ENCODE measurements at places on chromosomes 2 and 18. TPM values are rescaled to one million over a fixed set of nuclear protein-coding genes. Genes with fewer than 3 reads are reported as not detected.
A peak's percentile ranks its signal among the peaks of the same experiment; 100 is the strongest.

Gene REG3G
- not detected for total RNA-seq

GRCh38 chr2:42736598-42737322 is 27.2 kb downstream of the OXER1 start:
- no peak for DNase-seq

Gene CD207
- total RNA-seq = 0.74 TPM

DNA sequence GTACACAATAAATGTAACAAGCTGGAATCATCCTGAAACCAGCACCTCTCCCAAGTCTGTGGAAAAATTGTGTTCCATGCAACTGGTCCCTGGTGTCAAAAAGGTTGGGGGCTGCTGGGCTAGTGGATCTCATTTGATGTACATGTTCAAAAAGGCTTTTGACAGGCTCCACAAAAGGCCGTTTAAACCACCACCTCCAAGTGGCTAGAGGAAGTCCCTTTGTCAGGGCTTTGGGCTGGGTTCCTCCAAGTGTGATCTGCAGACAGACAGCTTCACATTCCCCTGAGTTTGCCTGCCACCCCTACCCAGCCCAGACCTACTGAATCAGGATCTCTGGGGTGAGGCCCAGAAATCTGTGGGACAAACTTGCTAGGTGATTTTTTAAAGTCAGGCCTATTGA is 84.7 kb downstream of the TGFA start:
- DNase-seq = no peak

Gene SP140
- not detected for total RNA-seq

- DNase-seq = no peak
Observed at GRCh38 chr2:20486571-20486970, 39.7 kb downstream of the RHOB start.

DNA sequence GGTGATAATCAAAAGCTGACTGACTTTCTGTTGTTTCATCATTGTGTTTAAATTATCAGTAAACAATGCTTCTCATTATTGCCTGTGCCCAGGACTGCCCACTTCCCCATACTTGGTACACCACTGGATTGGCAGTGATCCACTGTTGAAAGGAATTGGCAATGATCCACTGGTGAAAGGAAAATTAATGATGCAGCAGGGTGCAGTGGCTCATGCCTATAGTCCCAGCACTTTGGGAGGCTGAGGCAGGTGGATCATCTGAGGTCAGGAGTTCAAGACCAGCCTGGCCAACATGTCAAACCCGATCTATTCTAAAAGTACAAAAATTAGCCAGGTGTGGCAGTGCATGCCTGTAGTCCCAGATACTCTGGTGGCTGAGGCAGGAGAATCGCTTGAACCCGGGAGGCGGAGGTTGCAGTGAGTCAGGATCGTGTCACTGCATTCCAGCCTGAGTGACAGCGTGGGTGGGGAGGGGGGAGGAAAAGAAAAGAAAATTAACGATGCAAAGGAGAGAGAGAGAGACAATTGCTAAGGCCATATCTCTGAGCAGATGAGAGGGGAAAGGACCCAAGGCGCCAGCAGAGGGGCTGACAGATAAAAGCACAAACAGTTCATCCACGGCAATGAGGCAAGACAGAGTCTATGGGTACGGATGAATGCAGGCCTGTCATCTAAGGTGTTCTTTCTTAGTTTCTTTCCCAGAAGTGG is 10.2 kb upstream of the GTF2A1L start:
- DNase-seq = no peak

DNA sequence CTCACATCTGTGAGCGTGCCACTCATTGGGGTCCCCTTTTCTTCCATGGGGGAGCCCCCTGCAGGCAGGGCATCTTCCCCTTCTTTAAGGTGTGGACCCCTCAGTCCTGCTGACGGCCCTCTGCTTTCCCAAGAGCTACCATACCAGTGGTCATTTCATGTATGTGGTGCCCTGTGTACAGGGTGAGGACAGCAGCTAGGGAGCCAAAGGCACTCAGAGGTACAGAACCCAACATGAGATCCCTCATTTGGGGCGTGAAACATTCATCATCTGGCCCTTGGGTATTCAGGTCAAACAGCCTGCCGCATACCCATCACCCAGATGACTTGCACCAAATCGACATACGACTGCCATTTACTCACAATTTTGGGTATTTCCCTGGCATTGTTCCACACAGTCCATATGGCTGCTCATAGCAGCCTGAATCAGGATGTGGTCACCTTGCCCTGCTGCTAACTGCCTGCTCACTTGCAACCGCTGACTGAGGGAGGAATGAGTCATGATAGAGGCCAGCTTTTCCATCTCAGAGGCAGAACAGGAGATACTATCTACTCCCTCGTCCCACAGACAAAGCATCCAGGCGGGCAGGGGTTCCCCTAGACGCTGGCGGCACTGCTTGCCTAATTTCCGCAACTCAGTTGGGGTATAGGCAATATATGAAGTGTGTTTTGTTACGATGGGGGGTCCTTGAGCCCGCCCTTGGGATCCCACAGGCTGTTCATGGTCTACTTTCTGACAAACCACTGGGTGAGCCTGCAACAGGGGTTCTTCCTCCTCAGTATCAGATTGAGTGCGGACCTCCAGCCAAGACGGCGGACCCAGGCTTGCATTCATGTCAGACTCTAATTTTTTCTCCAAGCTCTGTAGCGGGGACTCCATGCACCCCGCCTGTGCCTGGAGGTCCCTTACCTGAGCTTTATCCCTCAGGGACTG is 228.6 kb downstream of the SATB2 start:
- no peak for DNase-seq

DNA sequence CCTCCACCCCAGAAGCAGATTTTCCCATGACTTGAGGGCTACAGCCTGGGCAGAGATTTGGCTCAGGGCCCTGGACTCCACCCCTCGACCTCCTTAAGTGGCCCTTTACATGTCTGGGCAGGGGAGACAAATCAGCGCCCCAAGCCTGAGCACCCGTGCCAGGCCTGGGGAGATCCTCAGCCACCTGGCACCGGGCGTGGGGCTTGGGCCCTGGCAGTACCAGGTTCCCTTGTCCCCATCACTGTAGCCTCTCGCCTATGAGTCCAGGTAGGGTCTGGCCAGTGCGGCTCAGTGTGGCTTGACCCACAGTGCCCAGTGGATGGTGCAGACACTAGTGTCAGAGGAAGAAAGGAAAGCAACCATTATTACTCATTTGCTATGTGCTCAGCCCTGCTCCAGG is 22.0 kb upstream of the DNMT3A start:
- no peak for DNase-seq

Gene HOXD9
- 0.56 TPM for total RNA-seq

DNA sequence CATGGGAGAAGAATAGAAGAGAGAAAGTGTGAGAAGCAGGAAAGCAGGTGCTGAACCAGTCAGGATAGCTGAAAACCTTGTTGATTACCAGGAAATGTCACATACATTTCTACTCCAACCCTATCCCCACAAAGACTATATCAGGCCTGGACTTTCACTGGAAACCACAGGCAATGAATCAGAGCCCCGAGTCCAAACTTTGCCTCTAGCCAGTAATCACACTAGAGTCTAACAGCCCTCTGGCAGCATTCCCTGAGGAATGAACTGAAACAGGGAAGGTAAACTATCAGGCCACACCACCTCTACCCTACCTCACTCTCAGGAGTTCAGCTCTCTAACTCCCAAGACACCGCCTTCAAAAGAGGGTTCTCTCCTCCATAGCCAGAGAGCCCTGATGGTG is 18.7 kb upstream of the IHH start:
- DNase-seq = no peak

GRCh38 chr2:218852911-218853667 is 6.5 kb upstream of the WNT6 start:
- peak; percentile 69 for DNase-seq

Gene CCDC68
- 0.87 TPM for total RNA-seq

Gene GPR148
- total RNA-seq = not detected

Measured in endothelial cell (in vitro differentiated cells).